ENCODE measurements at places on chromosomes 4 and X.

GRCh38 chrX:46575991-46576392 lies 2.4 kb downstream of the CHST7 start:
- no peak for DNase-seq

DNA sequence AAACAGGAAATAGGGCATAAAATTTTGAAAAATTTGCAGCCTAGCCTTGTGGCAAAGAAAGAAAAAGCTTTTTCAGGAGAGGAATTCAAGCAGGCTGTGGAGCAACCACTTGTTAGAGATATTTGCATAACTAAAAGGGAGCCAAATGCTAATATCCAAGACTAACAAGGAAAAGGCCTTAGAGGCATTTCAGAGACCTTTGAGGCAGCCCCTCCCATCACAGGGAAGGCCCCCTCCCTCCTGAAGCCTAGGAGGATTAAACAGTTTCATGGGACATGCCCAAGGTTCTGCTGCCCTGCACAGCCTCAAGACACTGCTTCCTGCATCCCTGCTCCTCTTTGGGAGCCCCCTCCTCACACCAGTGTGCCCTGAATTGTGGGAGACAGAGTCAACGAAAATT lies 275.4 kb upstream of the SFRP2 start:
- no peak for DNase-seq

DNA sequence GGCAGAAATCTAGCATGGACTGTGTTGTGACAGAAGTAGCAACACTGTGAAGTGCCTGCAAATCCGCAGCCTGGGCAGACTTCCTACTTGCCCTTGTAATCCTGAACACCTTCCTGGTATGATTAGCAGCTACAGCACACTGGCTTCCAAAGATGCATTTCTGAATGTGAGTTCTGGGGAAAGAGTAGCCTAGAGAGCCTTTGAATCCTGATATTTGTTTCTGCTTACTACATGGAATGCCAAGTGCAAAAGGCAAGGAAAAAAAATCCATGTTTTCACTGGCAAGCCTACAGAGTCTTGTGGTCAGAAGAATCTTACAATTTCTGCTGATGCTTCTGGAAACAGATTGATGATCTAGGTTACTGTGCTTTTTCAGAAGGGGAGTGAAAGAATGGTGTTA lies 223.7 kb downstream of the COL25A1 start:
- no peak for DNase-seq

DNA sequence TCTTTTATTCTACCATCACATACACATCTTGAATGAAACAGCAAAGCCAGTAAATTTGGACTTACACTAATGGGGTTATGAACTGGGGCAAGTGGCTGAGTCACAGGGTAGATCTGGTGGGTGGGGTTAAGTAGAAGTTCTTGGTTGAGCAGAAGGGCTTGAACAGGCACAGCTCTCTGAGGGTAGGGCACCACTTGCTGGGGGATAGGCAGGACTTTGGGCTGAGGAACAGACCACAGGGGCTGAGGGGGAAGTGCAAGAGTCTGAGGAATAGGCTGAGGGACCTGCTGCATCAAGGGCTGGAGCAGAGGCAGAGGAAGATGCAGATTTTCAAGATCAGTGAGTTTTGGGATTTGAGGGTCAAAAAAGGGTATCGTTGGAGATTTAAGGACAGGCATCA lies 8.3 kb downstream of the CSN2 start:
- DNase-seq, result no peak

GRCh38 chr4:46270986-46271596 lies 118.8 kb downstream of the GABRA2 start:
- DNase-seq, result no peak

DNA sequence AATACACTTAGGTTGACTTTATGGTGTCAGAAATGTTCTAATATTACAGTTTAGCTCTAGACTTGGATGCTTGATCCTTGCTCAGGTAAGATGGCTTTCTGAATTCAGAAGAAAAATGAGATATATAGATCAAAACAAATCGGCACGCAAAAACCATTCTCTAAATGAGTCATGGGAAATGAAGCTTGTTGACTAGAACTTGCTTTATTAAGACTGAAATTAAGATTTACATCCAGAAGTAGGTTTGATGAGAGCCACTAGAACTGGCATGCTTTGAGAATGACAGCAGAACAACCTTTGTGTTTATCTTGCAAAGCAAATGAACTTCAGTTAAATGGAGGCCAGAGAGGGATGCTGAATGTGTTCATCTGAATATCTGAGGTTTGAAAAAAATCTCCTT lies 304.9 kb upstream of the KLF3 start:
- DNase-seq, result no peak

- no peak for DNase-seq
Observed at GRCh38 chr4:152364383-152364782, 171.5 kb downstream of the FBXW7 start.

DNA sequence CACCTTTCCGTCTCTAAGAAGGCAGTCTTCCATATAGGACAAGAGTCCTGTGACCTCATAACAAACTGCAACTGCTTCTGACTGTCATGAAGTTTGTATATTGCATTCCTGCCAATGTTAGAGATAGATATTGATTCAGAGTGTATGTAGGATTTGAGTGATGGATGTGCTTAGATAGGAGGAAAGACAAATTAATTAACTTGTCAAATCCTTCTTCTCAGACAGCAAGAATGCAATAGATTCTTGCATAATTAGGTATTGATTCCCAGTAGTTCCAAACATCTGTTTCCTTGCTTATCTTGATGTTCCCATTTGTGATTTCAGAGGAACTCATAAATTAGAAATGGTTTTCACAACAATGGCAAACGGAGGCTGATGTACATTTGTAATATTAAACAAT lies 555.3 kb downstream of the TRAM1L1 start:
- DNase-seq, result no peak

- DNase-seq, result no peak
Observed at GRCh38 chrX:124030520-124030919, 69.0 kb downstream of the STAG2 start.

GRCh38 chr4:42151568-42152506 lies 618 bp downstream of the BEND4 start:
- no peak for DNase-seq

DNA sequence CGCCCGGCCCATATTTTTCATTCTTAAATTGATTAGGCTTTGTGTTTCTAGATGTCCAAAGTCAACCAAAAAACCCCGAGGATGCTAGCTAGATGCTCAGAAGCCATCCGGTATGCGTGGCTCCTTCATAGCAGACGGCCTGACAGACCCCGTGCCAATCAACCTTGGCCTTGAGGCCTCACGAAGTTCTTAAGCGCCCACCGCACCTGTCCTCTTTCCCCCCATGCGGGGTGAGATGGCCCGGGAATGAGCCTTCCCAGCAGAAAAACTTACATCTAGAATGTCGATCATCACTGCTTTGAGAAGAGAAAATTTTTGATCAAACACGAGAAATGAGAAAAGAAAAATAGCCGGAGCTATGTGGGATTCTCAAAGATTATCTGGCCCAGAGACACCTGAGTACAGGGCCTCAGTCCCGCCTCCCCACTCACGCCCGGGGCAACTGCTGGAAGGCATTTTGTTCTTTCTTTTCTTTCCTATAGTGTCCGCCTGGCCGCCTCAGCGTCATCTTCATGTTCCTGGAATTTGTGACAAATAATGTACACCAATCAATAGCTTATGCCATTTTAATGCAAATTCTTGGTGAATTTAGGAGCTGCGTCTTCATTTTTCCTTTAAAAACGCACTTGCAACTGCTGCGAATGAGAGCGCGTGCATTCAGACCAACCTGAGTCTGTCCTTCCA lies 1.6 kb upstream of the NAT8L start:
- DNase-seq, result no peak

GRCh38 chr4:59060002-59060846 lies 1950.0 kb upstream of the IGFBP7 start:
- DNase-seq, result no peak

DNA sequence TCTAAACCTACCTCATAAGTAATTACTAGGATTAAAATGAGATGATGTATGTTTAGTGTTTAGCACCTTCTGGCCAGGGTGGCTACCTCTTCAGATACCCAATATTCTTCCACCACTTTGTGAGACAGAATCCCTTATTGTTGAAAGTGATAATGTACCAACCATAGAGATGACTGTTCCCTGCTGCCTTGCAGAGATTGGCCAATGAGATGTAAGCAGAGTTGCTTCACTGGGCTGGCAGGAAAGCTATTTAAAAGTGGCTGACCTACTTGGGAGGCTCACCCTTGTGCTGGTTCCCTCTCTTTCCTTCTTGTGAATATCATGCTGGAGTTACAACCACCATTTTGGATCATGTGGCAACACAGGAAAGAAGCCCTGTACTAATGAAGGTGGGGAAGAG lies 58.9 kb downstream of the TMEM154 start:
- no peak for DNase-seq
